ENCODE measurements at places on chromosomes 2 and 18.

GRCh38 chr2:218645126-218645525 is 14.3 kb downstream of the ZNF142 start:
- no peak for DNase-seq

- DNase-seq: no peak
Observed at GRCh38 chr2:142682528-142682927, 194.9 kb upstream of the KYNU start.

DNA sequence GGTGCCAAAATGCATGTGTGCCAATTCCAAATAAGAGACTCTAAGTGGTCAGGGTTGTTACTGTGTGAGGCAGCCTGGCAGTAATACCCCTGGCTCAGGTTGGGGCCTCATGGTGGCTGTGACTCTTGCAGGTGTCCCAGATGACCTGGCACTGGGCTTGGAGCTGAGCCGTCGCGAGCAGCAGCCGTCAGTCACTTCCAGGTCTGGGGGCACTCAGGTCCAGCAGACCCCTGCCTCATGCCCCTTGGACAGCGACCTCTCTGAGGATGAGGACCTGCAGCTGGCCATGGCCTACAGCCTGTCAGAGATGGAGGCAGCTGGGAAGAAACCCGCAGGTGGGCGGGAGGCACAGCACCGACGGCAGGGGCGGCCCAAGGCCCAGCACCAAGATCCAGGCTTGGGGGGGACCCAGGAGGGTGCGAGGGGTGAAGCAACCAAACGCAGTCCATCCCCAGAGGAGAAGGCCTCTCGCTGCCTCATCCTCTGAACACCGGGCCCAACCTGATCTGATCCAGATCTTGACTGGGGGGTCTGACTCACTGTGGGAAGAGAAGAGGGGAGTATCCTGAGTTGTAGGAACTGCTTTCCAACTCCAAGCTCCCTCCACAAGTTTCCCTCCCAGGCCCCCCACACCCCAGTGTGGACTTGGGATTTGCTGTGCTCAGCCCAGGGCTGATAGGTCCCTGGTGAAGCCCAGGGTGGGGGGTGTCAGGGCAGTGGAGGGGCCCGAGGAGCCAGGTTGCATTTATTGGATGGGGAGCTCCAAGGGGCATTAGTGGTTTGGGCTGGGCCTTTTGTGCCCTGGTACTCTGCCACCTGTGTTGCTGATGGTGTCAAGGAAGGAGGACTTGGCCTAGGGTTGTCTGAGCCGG is 5.6 kb downstream of the DNAJB2 start:
- DNase-seq: no peak

DNA sequence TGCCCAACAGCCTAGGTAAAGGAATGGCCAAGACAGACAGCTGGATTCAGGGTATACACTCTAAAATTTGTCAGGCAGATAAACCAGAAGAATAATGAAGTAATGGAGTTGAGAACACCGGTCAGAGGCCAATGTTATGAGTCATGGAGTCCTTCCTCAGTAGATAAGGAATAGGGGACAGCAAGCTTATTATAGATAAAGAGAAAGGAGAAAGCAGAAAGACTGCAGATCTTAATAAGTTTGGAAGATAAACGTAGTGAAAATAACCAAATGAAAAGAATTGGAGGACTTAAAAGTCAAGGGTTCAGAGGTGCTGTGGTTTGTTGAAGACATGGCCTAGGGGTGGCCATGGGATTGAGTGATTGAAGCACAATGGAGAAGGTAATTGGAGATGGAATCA is 63.5 kb upstream of the NFE2L2 start:
- no peak for DNase-seq

- no peak for DNase-seq
Observed at GRCh38 chr2:59905731-59906130, 647.7 kb downstream of the BCL11A start.

DNA sequence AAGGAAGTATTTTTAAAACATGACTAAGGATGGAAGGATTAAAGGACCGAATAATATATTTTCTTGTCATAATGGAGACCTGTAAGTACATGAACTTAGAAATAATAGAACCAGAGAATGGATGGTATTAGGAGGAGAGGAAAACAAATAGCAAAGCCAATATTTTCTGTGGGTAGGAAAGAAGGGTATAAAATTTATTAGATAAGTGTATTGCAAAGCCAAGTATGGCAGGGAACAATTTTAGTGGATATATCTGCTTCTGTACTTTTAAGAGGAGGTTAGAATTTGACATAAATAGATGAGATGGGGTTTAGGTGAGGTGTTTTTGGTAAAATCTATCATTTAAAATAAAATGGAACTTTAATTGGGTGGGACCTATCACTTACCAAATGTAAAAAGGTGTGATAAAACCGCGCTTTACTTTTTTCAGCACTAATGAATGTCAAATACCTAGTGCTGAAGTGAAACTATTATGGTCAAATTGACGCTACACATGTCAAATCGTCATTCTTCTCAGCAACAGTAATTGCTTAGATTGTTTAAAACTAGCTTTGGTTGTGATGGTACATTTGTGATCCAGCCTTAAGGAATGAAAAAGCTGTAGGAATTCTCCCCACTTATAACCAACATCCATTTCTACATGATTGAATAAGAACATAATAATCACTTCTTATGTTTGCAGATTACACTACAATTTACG is 78.1 kb upstream of the ZEB2 start:
- DNase-seq: no peak

GRCh38 chr2:86301009-86301408 is 36.4 kb downstream of the REEP1 start:
- DNase-seq: no peak
